ENCODE measurements at places on chromosomes 11 and 22. TPM values are rescaled to one million over a fixed set of nuclear protein-coding genes. Genes with fewer than 3 reads are reported as not detected.

DNA sequence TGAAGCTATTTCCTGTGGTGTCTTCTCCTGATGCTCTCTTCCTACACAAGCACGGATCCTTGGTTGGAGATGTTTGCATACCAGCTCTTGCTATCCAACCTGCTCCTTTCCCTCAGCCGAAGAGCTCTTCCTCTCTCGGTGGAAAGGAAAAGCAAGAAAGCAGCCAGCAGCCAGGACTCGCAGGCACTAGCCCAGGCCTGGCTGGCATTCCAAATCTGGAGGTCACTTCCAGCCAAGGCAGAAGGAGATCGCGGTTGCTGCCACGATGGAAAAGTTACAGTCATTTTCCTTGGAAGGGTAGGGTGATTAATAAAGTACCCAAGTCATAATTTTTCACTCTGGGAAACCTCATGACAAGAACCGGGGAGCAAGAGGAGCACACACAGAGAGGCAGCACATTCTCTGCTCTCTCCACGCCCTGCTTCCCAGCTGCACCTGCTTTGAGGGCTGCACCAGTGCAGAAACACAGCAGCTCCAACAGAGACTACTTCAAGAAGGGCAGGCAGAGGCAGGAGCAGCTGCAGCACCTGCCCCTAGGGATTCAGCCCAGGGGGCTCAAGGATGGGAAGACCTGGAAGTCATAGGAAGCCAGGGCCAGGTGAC is 399.3 kb downstream of the CADM1 start:
- no peak for DNase-seq

DNA sequence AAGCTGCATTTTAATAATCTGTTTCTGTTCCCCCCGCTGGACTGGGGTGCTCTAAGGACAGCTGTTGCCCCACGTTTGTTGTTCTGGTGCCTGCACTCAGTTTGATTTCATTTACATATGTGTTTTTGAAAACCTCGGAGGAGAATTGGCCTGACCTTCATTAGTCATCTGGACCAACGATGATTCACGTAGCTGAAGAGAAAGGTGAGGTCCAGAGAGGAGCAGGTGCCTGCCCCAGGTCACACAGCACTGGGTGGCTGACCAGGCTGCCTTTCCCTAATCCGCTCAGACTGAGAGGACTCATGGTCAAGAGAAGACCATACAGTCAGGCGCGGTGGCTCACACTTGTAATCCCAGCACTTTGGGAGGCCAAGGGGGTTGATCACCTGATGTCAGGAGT is 3.8 kb downstream of the CSDC2 start:
- DNase-seq, result no peak

DSCAML1 gene
- not detected for polyA plus RNA-seq

GRCh38 chr11:118619444-118620197 is 12.2 kb downstream of the PHLDB1 start:
- peak; percentile 78 for DNase-seq

ESAM gene
- polyA plus RNA-seq, result 0.18 TPM

DNA sequence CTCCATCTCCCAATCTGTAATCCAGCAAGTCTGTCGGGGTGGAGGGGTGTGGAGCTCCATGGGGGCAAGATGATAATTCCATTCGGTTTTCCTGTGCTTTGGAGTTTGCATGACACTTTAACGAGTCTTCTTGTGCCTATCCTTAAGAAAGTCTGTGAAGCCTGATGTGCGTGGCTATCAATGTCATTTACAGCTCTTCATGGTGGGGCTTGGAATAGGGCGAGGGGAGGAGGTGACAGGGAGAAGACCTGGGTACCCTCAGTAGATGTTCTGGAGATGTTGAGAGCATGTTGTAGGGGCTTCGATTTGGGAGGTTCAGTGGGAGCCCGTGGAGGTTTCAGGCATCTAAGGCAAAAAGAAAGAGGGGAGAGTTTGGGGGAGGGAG is 579 bp upstream of the PHLDB1 start:
- DNase-seq, result no peak

HMBS gene
- 54.9 TPM for polyA plus RNA-seq

- DNase-seq, result no peak
These were observed 16.9 kb downstream of the LMO2 start for GRCh38 chr11:33874910-33875490.

- DNase-seq, result no peak
These were observed 74.2 kb upstream of the PITPNB start for GRCh38 chr22:27993201-27993635.

DNA sequence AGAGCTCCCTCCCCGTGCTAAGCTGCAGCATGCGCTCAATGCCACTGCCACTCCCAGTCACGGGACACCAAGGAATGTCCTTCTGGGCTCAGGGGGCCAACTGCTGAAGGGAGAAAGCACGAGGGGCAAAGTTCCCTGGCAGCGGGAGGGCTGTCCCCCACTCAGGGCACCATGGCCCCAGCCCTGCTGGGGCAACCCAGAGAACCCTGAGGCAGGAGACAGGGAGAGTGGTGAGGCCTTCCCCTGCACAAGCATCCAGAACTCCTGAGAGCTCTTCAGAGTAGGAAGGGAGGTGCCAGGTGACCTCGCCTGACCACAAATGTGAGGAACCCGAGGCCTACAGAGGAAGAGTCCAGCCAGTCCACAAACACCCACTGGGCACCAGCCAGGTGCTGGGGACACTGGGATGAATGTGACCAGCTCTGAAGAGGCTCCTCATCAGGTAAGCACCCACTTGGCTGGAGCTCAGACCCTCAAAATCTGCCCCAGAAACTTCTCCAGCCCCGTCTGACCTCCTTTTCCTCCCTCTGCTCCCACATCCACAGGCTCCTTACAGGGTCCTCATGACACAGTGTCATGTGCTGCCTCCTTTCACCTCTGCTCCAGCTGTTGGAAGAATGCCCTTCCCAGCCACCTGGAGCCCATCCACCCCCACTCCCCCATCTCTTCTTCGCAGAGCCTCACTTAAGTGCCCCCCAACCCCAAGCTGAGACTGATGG is 15.6 kb downstream of the GDPD5 start:
- no peak for DNase-seq

- DNase-seq, result no peak
These were observed 214.1 kb downstream of the BUD13 start for GRCh38 chr11:116558504-116559211.

C11orf87 gene
- 0.11 TPM for polyA plus RNA-seq

GRCh38 chr11:36019722-36020121 is 75.9 kb downstream of the LDLRAD3 start:
- no peak for DNase-seq

DNA sequence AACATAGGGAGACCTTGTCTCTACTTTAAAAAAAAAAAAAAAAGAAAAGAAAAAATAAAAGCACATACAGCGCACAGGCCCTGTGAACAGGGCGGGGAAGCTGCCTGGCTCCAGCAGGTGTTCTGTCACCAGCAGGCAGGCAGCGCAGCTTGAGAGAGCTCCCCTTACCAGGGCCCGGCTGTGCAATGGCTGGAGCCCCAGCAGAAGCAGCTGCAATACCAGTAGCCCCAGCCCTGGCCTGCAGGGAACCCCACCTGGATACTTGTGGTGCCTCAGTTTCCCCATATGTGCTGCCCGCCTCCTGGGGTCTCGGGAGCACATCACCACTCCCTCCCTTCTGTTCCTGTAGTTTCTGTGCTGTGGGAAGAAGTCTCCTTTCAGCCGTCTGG is 12.3 kb downstream of the TSPAN32 start:
- DNase-seq, result no peak

KCTD14 gene
- polyA plus RNA-seq, result 2.1 TPM

TUB gene
- 11.8 TPM for polyA plus RNA-seq

GPHA2 gene
- polyA plus RNA-seq, result not detected

ZW10 gene
- 6.3 TPM for polyA plus RNA-seq

HBG2 gene
- not detected for polyA plus RNA-seq

DNA sequence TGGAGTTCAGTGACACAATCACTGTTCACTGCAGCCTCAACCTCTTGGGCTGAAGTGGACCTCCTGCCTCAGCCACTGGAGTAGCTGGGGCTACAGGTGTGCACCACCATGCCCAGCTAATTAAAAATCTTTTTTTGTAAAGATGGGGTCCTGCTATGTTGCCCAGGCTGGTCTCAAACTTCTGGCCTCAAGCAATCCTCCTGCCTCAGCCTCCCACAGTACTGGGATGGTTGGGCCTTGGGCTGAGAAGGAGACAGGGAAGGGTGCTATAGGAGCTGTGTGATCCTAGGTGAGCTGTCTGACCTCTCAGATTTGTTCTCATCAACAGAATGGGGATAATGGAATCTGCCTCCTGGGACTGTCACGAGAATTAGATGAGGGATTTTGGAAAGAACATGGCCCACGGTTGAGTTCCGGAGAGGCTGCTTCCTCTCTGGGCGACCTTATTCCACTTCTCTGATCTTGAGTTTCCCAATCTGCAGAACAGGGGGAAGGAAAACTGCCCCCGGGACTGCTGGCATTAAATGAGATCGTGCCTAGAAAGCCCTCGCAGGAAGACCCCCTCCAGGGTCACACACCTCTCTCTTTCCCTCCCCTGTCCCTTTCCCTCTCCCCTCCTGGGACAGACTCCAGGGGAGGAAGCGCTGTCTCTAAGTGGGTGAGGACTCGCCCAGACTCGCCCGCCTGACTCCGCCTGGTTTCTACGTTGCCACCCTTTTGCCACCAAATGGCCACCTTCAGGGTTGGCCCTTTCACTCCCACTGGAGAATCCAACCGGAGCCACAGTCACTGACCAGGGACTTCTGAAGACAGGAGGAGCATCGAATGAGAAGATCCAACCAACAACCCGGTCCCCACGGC is 50.1 kb downstream of the MCM5 start:
- no peak for DNase-seq

- DNase-seq, result no peak
These were observed 91.8 kb upstream of the CD44 start for GRCh38 chr11:35047179-35047578.

TYR gene
- polyA plus RNA-seq, result not detected

GRCh38 chr11:33631749-33632091 is 68.9 kb downstream of the C11orf91 start:
- no peak for DNase-seq

DNA sequence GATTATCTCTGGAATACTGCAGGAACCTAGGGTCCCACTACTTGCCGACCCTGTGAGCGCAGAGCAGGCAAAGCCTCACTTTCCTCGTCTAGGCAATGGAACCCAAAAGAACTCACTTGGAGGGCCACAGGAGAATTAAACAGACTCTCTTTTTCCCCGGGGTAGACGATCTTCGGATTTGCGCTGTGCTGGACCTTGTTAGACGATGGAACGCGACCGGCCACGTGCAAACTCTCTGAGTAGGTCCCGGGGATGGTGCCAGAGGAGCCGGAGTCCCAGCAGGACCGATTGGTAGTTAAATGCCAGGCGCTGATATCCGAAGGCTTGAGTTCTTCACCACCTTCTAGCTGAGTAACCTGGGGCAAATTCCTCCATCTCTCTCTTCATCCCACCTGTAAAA is 1.0 kb upstream of the SLC1A2 start:
- DNase-seq, result no peak

DAGLA gene
- 2.5 TPM for polyA plus RNA-seq

RRAS2 gene
- polyA plus RNA-seq, result 29.1 TPM

CD3G gene
- not detected for polyA plus RNA-seq

GRCh38 chr11:103434073-103434411 is 324.8 kb downstream of the DYNC2H1 start:
- DNase-seq, result no peak

DNA sequence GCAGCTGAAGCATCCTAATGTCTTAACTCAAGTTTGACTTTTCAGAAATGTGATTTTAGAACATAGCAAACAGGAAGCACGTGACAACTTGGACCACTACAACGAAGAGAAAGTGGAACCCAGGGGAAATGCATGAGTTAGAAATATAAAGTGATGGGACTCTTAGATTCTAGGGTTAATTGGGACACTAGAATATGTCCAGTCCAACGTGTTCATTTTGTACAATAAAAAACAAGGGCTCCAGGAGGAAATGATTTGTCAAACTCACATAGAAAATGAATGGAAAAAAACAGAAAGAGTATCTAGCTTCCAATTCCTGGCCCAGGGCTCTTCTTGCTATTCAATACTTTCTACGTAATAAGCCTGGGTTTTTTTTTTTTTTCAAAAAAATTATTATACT is 30.7 kb downstream of the TIMP3 start:
- no peak for DNase-seq

DNA sequence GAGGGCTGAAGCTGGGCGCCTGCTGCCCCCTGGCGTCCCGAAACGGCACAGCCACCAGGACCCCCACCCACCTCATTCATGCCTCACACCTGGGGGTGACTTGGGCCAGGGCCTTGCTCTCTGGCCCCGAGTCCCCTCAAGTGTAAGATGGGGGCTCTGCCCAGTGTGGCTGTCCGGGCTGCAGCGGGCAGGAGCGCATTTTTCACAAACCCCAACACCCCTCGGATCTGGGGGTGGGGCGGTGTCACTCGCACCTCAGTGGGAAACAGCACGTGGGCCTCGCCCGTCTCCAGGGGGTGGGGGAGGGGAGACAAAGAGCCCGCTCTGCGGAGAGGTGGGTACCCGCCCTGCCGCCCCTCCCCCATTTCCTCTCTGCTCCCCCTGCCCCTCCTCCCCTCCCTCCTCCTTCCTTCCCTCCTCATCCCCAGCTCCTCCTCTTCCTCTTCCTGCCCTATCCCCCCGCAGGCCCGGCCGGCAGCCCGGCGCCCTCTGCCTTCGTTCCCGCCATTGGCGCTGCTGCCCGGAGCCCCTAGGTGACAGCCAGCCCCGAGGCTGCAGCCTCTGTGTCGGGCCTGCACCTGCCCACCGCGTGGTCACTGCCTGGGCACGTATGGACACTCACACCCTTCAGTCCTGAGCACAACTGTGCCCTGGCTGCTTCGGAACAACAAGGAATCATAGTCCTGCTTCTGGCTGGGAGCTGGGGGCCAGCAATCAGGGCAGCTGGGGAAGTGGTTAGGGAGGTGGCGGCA is 6.8 kb upstream of the CDKN1C start:
- no peak for DNase-seq

DNA sequence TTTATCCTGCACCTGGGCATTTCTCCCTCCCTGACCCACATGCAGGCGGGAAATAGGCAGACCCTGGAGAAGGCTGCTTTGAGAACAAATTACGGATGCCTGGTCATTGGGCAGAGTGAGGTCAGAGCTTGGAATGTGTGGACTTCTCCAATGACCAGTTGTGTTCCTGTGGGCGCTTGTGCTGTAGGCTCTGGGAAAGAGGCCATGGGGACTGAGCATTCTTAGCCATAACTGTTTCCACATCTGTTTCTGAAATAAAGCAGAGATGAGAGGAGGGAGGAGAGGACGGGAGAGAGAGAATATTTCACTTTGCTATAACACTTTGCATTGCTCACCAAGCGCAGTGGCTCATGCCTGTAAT is 11.2 kb upstream of the TMEM184B start:
- DNase-seq, result peak; percentile 94

DNA sequence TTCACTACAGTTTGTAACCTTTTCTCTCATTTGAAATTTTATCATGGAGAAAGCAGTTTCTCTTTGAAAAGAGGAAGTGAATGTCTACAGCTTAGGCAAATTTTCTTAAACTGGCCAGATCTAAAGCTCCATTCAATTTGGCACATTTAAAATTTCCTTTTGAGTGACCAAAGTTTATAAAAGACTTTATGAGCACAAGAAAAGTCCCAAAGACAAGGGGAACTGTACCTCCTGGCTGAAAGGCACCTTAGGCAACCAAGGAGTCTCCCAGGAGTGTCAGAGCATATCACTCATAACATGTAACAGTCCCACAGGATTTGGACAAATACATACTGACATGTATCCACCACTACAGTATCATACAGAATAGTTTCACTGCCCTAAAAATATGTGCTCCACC is 41.3 kb downstream of the NARS2 start:
- no peak for DNase-seq

Measured in BJ (cell line).